ENCODE measurements at places on chromosomes 16 and 17.

- peak; percentile 45 for DNase-seq
These were observed 200.8 kb downstream of the PRKCB start for GRCh38 chr16:24036614-24037013.

GRCh38 chr16:15609286-15609649 lies 33.7 kb downstream of the MARF1 start:
- no peak for DNase-seq

- peak; percentile 55 for DNase-seq
These were observed 14.3 kb downstream of the PIEZO1 start for GRCh38 chr16:88770461-88771293.

GRCh38 chr16:11990702-11991390 lies 14.3 kb downstream of the SNX29 start:
- DNase-seq, result no peak

GRCh38 chr17:78360371-78361224 lies 721 bp upstream of the SOCS3 start:
- DNase-seq, result peak; percentile 95

GRCh38 chr16:17901309-17901708 lies 430.5 kb upstream of the XYLT1 start:
- DNase-seq, result no peak

GRCh38 chr16:19138601-19139000 lies 24.8 kb downstream of the ITPRIPL2 start:
- no peak for DNase-seq

GRCh38 chr16:88387941-88388627 lies 5.3 kb downstream of the ZNF469 start:
- no peak for DNase-seq

DNA sequence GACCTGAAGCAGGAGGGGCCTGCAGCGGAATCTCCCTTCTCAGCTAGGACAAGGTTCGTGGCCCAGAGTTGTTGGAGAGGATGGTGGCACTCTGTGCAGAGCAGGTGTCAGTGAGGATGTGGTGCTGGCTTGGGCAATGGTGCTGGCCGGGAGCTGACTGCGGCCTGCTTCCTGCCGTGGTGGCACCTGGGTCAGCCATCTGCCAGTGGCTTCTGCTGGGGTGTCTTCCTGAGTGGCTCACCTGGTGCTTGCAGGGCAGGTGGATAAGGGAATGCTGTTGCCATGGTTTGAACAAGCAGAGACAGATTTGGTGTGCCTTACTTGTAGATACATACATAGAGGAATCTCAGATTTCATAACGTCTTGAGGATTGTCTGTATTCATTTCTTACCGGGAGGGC lies 69.6 kb downstream of the SEC14L1 start:
- DNase-seq, result no peak

- no peak for DNase-seq
These were observed 33.8 kb upstream of the SSTR2 start for GRCh38 chr17:73130977-73131376.

DNA sequence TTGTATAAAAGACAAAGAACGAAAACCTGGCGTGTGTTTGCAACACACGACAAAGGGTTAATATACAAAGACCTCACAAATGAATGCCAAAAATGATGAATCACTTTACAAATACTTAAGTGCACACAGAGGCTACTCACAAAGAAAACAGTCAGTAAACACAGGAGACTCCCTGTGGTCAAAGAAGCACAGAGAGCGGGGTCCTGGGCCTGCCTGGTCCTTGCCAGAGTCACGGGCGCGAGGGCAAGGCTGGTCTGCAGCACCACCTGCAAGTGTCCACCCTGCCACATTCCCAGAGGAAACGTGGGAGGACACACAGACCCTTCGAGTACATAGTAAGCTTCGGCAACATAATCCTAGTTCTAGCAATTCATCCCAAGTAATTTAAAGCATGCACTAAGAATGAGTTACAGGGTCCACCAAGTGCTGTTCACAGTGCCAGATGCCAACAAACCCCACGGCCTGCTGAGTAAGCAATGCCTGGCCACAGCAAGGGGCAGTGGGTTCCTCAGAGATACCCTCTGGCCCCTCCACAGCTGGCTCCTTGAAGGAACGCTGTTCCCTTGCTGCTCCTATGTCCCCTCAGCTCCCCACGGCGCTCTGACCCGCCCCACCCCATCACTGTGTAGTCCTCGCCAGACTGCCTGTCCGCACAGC lies 24.6 kb upstream of the FAAP100 start:
- DNase-seq, result no peak

DNA sequence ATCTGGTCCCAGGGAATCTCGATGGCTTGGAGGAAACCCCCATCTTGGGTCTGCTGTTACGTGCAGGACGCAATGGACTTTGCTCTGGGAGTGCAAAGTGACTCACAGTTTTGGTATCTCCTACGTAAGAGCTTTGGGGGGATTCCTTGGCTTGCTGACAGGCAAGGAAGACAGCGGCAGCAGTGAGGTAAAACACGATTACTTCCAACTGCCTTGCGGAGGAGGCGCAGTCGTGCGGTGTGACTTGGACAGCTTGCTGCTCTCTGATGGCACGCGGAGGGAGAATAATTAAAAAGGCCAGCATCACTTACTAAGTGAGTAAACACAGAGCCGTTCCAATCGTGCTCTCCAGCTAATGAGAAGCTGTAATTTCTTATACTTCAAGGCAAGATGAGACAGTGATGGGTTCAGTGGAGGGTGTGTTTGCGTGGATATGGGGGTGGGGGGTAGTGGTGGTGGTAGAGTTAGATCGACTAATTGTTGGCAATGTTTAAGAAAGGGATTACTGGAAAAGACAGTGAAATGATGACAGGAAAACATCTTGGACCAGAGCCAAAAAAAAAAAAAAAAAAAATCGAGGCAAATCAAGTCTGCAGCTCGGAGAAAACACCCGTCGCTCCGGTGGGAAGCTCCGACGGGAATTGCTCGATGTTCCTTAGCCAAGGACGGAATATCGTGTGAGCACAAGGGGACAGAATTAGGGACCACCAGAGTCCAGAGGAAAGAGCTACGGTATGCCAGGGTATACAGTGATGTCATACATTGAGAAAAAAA lies 184.8 kb upstream of the ZFHX3 start:
- DNase-seq, result no peak

GRCh38 chr17:81336930-81337325 lies 41.8 kb upstream of the SLC38A10 start:
- no peak for DNase-seq

- DNase-seq, result no peak
These were observed 34.4 kb upstream of the MNT start for GRCh38 chr17:2435181-2435741.

GRCh38 chr17:3475812-3476610 lies at the start of gene ASPA:
Gene ASPA, plus strand, starts transcription at chr17:3475997. Its CDS starts 163 bp downstream, at chr17:3476160.
- DNase-seq, result no peak

All from CD4-positive, alpha-beta T cell treated with Interleukin-17A for 4 hours (primary cell).